ENCODE measurements at places on chromosomes 6 and 20.
A peak's percentile ranks its signal among the peaks of the same experiment; 100 is the strongest.

DNA sequence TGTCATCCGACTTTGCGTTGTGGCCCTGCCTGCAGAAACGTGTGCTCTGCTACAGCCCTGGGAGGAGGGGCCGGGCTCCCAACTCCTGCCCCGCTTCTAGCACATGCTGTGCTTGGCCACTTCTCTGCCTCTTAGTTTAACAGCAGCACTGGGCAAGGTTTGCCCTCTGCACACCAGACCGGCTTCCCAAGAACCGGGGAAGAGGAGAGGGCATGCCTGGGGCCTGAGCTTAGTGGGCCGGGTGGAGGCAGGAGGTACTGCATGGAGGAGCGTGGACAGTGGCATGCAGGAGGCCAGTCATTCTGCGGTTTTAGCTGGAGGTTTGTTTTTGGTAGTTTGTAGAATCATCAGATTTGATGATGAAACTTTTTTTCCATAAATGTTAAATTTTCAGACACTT, 45.5 kb downstream of the CEP43 start:
- DNase-seq = no peak

DNA sequence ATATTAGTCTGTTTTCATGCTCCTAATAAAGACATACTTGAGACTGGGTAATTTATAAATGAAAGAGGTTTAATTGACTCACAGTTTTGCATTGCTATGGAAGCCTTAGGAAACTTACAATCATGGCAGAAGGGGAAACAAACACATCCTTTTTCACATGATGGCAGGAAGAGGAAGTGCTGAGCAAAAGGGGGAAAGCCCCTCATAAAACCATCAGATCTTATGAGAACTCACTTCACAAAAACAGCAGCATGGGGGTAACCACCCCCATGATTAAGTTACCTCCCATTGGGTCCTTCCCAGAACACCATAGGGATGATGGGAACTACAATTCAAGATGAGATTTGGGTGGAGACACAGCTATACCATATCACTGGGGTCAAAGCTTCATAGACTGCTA, 254.2 kb downstream of the ERMARD start:
- DNase-seq = no peak

DNA sequence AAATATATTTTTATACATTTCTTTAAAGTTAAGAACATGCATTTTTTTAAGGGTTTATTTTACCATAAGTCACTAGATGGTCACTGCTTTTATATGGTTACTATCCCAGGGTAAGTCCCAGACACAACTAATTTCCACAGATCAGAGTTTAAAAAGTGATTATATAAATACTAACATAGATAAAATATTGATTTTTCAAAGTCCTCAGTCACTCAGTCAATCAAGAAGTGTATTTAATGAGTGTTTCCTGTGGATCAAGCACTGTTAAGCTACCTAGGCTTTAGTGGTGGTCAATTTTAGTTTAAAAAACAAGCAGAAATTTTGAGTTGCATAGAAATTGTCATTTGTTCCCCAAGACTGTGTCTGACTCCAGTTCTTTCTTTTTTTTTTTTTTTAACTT, 399.5 kb upstream of the SYNCRIP start:
- DNase-seq = no peak

GRCh38 chr20:45406260-45407066, 1.6 kb upstream of the DBNDD2 start:
- no peak for DNase-seq

DNA sequence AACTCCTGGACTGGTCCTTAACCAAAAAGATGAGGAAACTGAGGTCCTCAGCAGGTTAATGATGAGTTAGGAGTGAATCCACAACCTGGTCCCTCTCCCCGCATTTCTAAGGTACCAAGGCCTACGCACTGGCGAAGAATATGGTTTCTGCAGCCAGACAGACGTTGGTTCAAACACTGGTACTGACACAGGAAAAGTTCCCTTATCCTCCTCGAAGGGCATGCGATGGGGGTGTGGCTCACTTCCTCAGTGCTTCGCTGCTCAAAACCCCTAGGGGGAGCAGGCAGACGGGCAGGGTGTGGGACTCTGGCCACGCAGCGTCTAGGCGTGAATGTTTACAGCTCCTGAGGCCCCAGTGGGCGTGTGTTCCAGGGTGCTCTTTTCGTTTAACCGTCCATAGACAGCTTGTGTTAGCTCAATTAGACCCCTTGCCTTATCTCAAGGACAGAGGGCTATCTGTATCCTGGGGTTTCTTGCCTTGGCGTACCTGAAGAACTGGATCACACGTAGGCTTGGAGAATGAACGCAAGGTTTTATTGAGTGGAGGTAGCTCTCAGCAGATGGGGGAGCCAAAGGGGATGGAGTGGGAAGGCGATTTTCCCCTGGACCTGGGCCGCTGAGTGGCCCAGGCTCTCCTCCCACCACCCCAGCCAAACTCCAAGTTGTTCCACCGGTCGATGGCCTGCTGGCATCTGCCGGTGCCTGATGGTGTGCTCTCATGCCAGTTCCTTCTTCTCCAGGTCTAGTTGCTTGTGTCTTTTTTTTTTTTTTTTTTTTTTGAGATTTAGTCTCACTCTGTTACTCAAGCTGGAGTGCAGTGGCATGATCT, 31.8 kb upstream of the PTPN1 start:
- DNase-seq = peak; percentile 57

- DNase-seq = no peak
These were observed 3.5 kb downstream of the TGM3 start for GRCh38 chr20:2299301-2299700.

DNA sequence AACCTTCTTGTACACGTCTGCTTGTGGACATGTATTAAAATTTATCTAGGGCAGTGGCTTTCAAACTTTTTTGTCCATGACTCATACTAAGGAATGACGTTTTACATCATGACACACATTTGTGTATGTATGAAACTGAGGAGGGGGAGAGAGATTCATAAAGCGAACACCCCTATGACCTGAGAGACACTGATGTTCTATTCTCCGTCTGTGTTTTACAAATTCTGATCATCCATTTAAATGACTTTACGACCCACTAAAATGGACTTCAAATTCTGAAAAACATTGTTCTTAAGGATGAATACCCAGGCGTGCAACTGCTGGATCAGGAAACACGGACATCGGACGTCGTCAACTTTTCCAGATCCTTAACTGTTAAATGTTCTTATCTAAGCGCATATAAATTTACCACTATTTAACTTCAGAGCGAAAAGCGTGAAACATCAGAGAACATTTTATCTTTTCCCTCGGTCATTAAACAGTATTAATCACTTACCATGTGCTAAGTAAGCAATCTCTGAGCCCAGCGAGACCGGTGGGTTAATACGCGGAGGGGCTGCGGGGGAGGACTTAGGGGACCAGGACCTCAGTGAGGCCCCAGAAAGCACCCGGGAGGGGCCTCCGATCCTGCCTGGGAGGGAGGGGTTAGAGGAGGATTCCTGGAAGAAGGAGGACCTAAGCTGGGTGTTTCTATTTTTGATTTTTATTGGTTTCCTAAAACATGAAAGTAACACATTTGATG, 1.2 kb downstream of the PLAGL1 start:
- DNase-seq = no peak

GRCh38 chr20:37798312-37798711, 104.5 kb downstream of the CTNNBL1 start:
- DNase-seq = no peak
